ENCODE measurements at places on chromosomes 2 and 18.
A peak's percentile ranks its signal among the peaks of the same experiment; 100 is the strongest.

DNA sequence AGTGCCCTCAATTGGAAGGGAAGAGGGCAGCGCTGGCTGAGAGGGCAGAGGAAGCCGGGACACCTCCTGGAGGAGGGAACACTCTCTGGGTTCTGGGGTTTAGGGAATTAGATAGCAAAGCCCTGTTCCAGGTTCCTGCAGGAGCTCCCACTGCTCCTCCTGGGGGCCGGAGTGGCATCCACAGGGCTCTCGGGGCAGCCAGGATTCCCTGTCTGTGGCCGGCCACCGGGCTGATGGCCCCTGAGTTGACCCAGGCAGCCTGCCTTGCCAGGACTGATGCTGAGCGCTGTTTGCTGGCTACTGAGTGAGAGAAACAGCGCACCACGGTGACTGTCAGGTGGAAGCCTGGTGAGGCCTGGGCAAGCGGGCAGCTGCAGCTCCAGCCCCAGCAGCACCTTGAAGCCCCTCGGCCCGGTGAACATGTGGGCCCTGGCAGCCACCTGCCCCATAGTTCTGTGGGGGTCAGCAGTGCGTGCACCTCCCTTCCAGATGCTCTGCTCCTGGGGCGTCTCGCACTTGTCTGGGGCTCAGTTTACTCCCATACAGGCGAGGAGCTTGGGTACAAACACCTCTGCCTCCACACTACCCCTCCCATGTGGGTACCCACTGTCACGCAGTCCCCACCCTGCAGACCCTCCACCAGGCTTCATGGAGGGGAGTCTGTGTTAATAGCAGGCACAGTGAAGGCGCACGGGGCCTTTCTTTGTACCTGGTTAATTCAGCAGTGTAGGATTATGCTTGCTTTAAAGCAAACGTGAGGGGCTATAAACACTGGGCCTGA is 7.7 kb upstream of the ALLC start:
- DNase-seq: no peak
- H3K4me3 ChIP-seq: peak overlapping the region; percentile 68
- H3K4me1 ChIP-seq: peaks cover 17% of the 10 kb centered on the region
- H3K36me3 ChIP-seq: no peaks in the 10 kb centered on the region
- no peaks in the 10 kb centered on the region for H3K27me3 ChIP-seq

DNA sequence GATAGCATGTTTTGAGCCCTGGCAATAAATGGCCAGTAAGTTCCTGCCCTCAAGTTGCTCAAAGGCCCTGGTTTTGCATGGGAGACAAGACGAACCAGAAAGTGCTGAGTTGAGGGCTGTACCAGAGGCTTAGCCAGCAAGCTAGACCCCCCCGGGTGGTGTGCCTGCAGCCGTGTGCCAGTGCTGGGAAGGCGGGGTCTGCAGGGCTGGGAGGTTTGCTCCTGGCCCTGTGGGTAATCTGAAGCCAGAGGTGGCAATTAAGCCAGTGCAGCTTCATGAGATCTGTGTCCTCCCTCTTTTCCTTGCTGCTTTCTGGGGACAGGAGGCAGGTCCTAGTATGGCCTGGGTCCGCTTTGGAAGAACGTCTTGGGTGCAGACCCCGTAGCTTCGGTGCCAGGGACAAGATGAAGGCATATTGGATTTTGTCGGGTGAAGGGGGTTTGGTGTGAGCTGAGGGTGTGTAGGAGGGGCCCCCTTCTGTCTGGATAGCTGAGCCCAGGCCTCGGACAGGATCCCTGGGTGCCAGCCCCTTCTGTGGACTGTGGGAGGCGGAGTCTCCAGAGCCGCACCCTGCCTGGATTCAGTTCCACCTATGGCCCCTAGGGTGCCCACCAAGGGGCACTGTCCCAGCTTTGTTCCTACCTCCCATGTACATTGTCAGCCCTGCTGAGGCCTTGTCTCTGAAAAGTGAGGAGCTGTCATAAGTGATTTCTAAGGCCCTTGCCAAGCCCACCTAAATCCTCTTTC is 15.6 kb downstream of the ATOH8 start:
- DNase-seq: no peak
- H3K27ac ChIP-seq: no peak overlapping the region
- H3K4me3 ChIP-seq: no peak overlapping the region

DNA sequence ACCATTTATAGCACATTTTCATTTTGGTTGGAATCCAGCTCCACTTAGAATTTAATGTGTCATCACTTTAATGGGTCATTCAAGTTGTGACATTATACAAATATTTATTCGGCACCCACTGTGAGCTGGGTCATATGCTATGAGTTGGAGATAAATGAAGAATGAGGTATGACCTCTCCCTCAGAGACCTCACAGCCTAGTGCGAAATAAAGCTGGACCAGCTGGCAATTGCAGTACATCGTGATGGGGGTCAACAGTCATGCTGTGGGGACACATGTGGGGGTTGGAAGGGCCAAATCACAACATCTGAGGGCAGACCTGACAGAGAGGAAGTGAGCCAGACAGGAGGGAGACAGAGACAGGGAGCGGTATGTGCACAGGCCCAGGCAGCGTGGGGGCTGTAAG is 175.4 kb downstream of the MAIP1 start:
- no peaks in the 10 kb centered on the region for H3K36me3 ChIP-seq
- H3K4me3 ChIP-seq: no peak overlapping the region
- no peak for DNase-seq
- no peaks in the 10 kb centered on the region for H3K4me1 ChIP-seq

DNA sequence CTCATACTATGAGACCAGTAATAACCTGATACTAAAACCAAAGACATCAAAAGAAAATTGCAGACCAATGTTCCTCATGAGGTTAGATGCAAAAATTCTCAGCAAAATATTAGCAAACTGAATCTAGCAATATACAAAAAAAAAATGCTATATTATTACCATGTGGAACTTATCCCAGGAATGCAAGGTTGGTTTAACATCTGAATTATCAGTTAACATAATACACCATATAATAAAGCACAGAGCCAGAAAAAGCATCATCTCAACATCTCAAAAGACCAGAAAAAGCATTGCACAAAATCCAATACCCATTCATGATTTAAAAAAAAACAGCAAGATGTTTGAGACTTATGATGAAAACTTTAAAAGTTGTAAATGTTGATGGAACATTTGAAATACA is 8.3 kb upstream of the ZCCHC2 start:
- DNase-seq: no peak
- no peaks in the 10 kb centered on the region for H3K27me3 ChIP-seq
- H3K4me3 ChIP-seq: no peak overlapping the region
- no peak overlapping the region for H3K27ac ChIP-seq

DNA sequence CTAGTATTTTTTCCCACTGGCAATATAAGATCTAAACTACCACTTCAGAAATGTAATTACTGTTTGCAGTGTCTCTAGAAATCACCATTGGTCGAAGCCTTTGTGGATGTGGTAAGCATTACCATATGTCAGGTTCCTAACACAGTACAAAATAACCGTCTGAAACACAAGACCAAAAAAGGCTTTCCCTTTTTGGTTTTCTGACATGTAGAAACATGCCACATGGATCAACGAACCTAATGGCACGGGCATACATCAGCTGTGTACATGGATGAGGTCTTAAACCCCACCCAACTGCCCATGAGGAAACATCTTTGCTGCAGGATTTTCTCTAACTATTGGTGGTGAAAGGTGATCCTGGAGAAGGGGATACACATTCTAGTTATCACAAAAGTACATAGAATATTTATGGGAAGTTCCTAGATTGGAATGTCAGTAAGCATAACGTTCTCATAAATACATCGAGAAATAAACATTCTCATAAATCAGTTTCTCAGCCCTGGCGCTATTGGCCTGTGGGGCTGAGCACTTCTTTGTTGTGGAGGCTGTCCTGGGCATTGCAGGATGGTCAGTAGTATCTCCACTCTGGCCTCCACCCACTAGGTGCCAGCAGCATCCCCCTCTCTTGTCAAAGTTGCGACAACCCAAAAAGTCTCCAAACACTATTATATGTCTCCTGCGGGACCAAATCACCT is 9.0 kb downstream of the VIT start:
- DNase-seq: no peak
- peaks cover 8% of the 10 kb centered on the region for H3K27me3 ChIP-seq
- H3K4me1 ChIP-seq: no peaks in the 10 kb centered on the region

GRCh38 chr2:241324775-241325174 is 9.1 kb downstream of the SEPTIN2 start:
- no peak overlapping the region for H3K4me3 ChIP-seq
- peaks cover 41% of the 10 kb centered on the region for H3K4me1 ChIP-seq
- no peak for DNase-seq
- no peak overlapping the region for H3K27ac ChIP-seq
- no peaks in the 10 kb centered on the region for H3K27me3 ChIP-seq

- peak overlapping the region; percentile 91 for H3K4me3 ChIP-seq
- peaks cover 41% of the 10 kb centered on the region for H3K36me3 ChIP-seq
- no peaks in the 10 kb centered on the region for H3K27me3 ChIP-seq
Observed at GRCh38 chr2:101307950-101308431, 510 bp downstream of the RNF149 start.

- DNase-seq: no peak
- peaks cover 10% of the 10 kb centered on the region for H3K4me1 ChIP-seq
- no peak overlapping the region for H3K27ac ChIP-seq
- no peaks in the 10 kb centered on the region for H3K27me3 ChIP-seq
- H3K36me3 ChIP-seq: no peaks in the 10 kb centered on the region
- no peak overlapping the region for H3K4me3 ChIP-seq
Observed at GRCh38 chr2:230564805-230565779, 147.6 kb upstream of the CAB39 start.

DNA sequence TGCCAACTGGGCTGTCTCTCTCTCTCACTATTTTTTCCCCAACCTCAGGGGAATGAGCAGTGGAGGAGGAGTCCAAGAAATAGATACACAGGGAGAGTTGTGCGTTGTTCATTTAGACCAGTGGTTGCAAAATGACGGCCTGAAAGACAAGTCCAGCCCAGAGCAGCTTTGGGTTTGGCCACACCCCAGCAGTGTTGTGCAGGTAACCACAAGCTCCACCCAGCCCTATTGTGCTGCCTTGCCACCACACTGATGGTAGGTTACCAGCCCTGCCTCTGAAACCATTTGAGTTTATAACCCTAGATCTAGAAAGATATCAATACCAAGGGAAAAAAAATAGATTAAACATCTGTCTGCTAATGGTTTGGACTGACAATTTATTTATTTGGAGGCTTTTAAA is 144.3 kb downstream of the CMPK2 start:
- H3K36me3 ChIP-seq: no peaks in the 10 kb centered on the region
- H3K4me1 ChIP-seq: no peaks in the 10 kb centered on the region
- peaks cover 7% of the 10 kb centered on the region for H3K27me3 ChIP-seq
- no peak for DNase-seq
- H3K4me3 ChIP-seq: no peak overlapping the region
- H3K27ac ChIP-seq: no peak overlapping the region

DNA sequence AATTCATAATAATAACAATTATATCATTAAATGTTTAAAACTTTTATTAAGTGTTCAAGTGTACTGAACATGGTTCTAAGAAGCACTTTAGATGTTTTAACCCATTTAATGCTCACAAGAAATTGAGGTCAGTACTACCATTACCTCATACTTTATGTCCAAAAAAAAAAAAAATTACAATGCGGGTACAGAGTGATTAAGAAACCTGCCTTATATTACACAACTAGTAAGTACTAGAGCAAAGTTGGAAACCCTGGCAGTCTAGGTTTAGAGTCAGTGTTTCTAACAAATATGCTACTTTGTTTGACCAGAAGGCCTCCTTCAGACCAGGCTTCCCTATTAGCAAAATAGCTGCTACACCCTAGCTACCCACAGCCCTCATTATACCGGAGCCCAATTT is 28.5 kb downstream of the PLEKHM3 start:
- H3K4me1 ChIP-seq: peaks cover 27% of the 10 kb centered on the region
- H3K27ac ChIP-seq: no peak overlapping the region
- no peak for DNase-seq
- H3K27me3 ChIP-seq: no peaks in the 10 kb centered on the region
- H3K4me3 ChIP-seq: no peak overlapping the region
- peaks cover 43% of the 10 kb centered on the region for H3K36me3 ChIP-seq
